ENCODE measurements at places on chromosomes 5 and 9. TPM values are rescaled to one million over a fixed set of nuclear protein-coding genes. Genes with fewer than 3 reads are reported as not detected.

GRCh38 chr5:93705896-93706295 lies 35.5 kb downstream of the POU5F2 start:
- H3K27ac ChIP-seq = no peak overlapping the region
- H3K4me1 ChIP-seq = no peaks in the 10 kb centered on the region
- no peak for DNase-seq
- H3K4me3 ChIP-seq = no peak overlapping the region

DNA sequence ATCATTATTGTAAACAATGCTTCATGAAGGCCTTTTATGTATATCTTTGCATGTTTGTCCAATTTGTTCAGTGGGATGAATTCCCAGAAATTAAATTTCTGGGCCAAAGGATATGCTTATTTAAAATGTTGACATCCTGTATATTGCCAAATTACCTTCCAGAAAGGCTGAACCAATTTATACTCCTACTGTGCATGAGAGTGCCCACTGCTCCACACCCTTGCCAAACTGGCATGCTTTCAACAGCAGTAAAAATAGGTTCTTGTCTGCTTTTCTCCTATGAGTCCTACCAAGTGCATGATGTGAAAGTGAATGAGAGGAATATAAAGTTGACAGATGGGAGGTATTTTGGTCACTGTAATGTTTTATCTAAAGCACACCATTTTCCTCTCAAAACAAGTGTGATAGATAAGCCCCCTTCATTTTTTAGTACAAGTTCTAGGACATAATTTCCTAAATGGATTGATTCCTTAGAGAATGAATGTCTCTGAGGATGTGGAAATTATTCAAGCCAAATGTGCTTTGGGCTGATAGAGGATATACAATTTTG lies 70.5 kb upstream of the ERBIN start:
- DNase-seq = no peak
- H3K4me3 ChIP-seq = no peak overlapping the region
- H3K27ac ChIP-seq = no peak overlapping the region
- H3K36me3 ChIP-seq = no peaks in the 10 kb centered on the region

DNA sequence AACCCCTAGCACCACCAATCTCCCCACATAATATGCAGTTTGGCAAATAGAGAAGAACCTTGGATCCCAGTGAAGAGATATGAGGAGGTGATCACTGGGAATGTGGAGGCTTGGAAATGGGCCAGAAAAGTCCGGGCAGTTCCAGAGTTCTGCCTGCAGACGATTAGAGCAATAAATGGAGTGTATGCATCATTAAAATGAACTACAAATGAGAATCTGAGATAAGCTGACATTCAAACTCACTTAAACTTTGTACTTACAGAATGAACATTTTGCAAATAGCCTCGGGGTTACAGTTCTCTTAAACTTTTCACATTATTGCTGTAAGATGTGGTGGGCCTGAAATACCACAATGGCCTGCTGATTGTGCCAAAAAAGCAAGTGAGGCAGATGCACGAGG lies 23.0 kb upstream of the LHFPL2 start:
- no peaks in the 10 kb centered on the region for H3K36me3 ChIP-seq
- no peak for DNase-seq
- no peaks in the 10 kb centered on the region for H3K4me1 ChIP-seq
- H3K4me3 ChIP-seq = no peak overlapping the region
- H3K27ac ChIP-seq = no peak overlapping the region

GRCh38 chr5:150081541-150082283 lies 4.6 kb downstream of the CSF1R start:
- H3K4me3 ChIP-seq = no peak overlapping the region
- H3K27me3 ChIP-seq = no peaks in the 10 kb centered on the region
- no peak overlapping the region for H3K27ac ChIP-seq
- no peaks in the 10 kb centered on the region for H3K36me3 ChIP-seq

DNA sequence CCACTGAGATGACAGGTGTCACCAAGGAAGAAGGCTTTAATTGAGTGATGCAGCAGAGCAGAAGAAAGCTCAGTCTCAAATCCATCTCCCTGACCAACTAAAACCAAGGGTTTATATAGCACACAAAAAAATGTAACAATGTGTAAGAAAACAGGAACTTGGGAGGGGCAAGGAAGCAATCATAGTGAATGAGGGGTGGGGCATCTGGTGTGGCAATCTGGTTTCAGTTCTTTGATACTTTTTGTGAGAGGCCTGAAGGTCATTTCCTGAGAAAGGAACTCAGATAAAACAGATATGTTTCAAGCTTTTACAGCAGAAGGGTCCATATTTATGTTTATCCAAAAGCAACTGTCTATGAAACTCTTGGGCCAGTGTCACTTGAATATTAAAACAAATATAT lies 19.7 kb downstream of the CD180 start:
- H3K4me3 ChIP-seq = no peak overlapping the region
- peaks cover 34% of the 10 kb centered on the region for H3K4me1 ChIP-seq
- H3K36me3 ChIP-seq = peaks cover 64% of the 10 kb centered on the region
- peak overlapping the region; percentile 36 for H3K27ac ChIP-seq
- H3K27me3 ChIP-seq = no peaks in the 10 kb centered on the region

- no peak overlapping the region for H3K4me3 ChIP-seq
- no peaks in the 10 kb centered on the region for H3K4me1 ChIP-seq
- no peaks in the 10 kb centered on the region for H3K27me3 ChIP-seq
Measured at GRCh38 chr5:64939772-64940510, 171.2 kb downstream of the CWC27 start.

- no peaks in the 10 kb centered on the region for H3K27me3 ChIP-seq
- DNase-seq = peak; percentile 34
- peaks cover 39% of the 10 kb centered on the region for H3K36me3 ChIP-seq
- no peak overlapping the region for H3K27ac ChIP-seq
- H3K4me3 ChIP-seq = no peak overlapping the region
- peaks cover 22% of the 10 kb centered on the region for H3K4me1 ChIP-seq
Measured at GRCh38 chr5:68272289-68272688, 56.7 kb downstream of the PIK3R1 start.

- H3K27me3 ChIP-seq = no peaks in the 10 kb centered on the region
- no peaks in the 10 kb centered on the region for H3K36me3 ChIP-seq
- H3K4me3 ChIP-seq = no peak overlapping the region
- H3K27ac ChIP-seq = no peak overlapping the region
Measured at GRCh38 chr5:85069659-85070640, 685.3 kb upstream of the EDIL3 start.

DNA sequence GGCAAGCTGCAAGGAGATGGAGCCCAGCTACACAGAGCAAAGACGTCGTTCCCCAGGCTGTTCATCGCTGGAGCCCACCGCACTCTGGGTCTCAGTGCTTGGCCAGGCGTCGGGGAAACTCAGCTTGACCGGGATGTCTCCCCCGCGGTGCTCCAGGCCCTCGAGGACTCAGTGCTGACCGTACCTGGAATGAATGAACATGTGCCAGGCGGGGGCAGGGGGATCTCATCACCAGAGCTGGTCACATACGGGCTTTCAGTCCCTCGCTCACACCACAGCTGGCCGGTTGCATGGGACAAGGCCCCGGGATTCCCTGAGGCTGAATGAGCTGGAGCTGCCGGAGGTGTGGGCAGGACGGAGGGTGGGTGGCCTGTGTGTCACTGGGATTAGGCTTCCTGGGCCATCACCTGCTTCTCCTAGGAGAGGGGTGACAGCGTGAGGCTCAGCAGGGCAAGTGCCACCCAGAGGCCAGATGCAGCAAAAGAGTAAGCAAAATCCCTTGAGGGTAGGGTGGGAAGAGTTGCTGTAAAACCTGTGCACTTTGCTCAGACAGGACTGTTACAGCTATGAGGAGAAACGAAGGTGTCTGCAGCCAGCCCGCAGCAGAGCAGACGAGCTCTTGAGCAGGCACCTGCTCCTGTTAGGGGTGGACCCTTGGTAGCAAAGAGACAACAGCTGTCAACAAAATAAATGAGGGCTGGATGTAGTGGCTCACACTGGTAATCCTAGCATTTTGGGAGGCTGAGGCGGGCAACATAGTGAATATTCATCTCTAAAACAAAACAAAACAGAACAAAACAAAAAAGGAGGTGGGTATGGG lies 70.7 kb upstream of the RAPGEF1 start:
- no peaks in the 10 kb centered on the region for H3K27me3 ChIP-seq
- H3K27ac ChIP-seq = no peak overlapping the region
- DNase-seq = no peak
- H3K36me3 ChIP-seq = no peaks in the 10 kb centered on the region
- H3K4me3 ChIP-seq = no peak overlapping the region

DNA sequence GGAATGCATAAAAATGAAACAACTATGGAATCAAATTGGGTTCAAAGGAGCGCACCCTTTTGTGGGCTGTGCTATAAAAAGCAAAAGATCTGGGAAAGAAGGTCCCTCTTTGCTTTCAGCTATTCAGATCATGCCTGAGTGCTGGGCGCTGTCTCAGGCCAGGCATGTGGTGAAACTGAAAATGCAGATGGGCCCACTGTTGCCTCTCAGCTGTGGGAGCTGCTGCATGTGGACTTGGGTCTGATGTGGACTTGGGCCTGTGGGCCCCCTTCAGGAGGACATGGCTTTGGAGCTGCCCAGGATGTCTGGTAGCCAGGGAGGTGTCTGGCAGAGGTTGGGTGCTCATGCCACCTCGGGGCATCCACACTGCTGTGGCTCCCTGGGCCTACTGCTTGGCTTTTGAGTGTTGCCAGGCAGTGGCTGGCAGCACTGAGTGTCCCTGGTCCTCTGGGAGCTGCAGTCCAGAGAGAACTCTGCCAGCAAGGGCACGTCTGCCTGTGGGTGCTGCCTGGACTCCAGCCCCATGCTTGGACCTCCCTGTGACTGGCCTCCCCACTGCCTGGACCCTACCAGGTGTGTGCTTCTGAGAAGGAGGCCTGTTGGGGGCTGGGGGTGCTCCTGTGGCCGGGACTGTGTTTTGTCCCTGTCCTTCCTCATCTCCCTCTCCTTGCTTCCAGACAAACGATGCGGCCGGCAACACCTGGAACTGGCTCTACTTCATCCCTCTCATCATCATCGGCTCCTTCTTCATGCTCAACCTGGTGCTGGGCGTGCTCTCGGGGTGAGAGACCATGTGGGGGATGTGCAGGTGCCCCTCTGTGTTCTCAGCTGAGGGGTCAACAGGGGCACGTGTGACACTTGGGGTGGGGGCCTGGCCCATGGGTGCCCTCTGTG lies 74.3 kb downstream of the CACNA1B start:
- no peak overlapping the region for H3K27ac ChIP-seq
- H3K27me3 ChIP-seq = no peaks in the 10 kb centered on the region
- no peak for DNase-seq
- no peaks in the 10 kb centered on the region for H3K36me3 ChIP-seq
- H3K4me1 ChIP-seq = no peaks in the 10 kb centered on the region
- no peak overlapping the region for H3K4me3 ChIP-seq

GRCh38 chr9:30967476-30967875 lies 1417.0 kb upstream of the ACO1 start:
- H3K4me1 ChIP-seq = no peaks in the 10 kb centered on the region
- no peaks in the 10 kb centered on the region for H3K36me3 ChIP-seq
- no peak for DNase-seq
- H3K27ac ChIP-seq = no peak overlapping the region
- H3K4me3 ChIP-seq = no peak overlapping the region

- peaks cover 19% of the 10 kb centered on the region for H3K4me1 ChIP-seq
- H3K4me3 ChIP-seq = no peak overlapping the region
- H3K27ac ChIP-seq = peak overlapping the region; percentile 99
- no peak for DNase-seq
Measured at GRCh38 chr5:50665091-50665490, 1.3 kb upstream of the PARP8 start.

- H3K27me3 ChIP-seq = no peaks in the 10 kb centered on the region
- no peak overlapping the region for H3K4me3 ChIP-seq
- H3K4me1 ChIP-seq = no peaks in the 10 kb centered on the region
- no peak overlapping the region for H3K27ac ChIP-seq
Measured at GRCh38 chr5:126801992-126802294, 25.0 kb downstream of the LMNB1 start.

GRCh38 chr5:178231539-178232123 lies 971 bp downstream of the PHYKPL start:
- no peak for DNase-seq
- H3K27ac ChIP-seq = peak overlapping the region; percentile 69
- H3K4me1 ChIP-seq = peaks cover 21% of the 10 kb centered on the region
- peak overlapping the region; percentile 85 for H3K4me3 ChIP-seq

GRCh38 chr9:99012957-99013512 lies 69.3 kb downstream of the COL15A1 start:
- no peak overlapping the region for H3K27ac ChIP-seq
- peaks cover 11% of the 10 kb centered on the region for H3K4me1 ChIP-seq
- no peak for DNase-seq
- H3K4me3 ChIP-seq = no peak overlapping the region
- no peaks in the 10 kb centered on the region for H3K27me3 ChIP-seq

DNA sequence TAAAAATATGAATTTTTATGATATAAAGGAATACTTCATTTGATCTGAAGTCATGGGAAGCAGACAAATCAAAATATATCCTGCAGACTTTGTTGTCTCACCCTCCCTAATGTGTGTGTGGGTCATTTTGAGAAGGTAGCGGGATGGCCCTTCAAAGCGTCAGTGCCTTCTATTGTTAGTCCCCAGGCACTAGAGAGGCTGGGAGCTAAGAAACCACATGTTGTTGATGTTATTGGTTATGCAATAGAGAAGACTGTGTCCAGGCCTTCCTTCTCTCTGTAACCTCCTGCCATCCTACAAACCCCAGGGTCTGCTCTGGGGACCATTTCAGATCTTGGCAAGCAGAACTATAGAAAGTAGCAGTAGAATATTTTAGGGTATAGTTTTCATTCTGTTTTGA lies 94.7 kb downstream of the NLN start:
- DNase-seq = no peak
- no peak overlapping the region for H3K4me3 ChIP-seq
- H3K4me1 ChIP-seq = peaks cover 6% of the 10 kb centered on the region
- no peaks in the 10 kb centered on the region for H3K27me3 ChIP-seq
- no peak overlapping the region for H3K27ac ChIP-seq
- no peaks in the 10 kb centered on the region for H3K36me3 ChIP-seq

GRCh38 chr9:108662091-108662875 lies 193.5 kb downstream of the ACTL7B start:
- no peak for DNase-seq
- H3K27me3 ChIP-seq = no peaks in the 10 kb centered on the region
- no peaks in the 10 kb centered on the region for H3K36me3 ChIP-seq

Gene TEX48
- polyA plus RNA-seq = not detected

Gene MARVELD2
- polyA plus RNA-seq = 0.13 TPM

Gene SPATA31D4
- polyA plus RNA-seq = not detected

Gene SEC24A
- 6.9 TPM for polyA plus RNA-seq

Gene GAS1
- polyA plus RNA-seq = not detected

Gene FOXI1
- not detected for polyA plus RNA-seq

Gene SEMA4D
- 53.6 TPM for polyA plus RNA-seq

Gene ENTPD2
- polyA plus RNA-seq = not detected

Gene ANKRD34B
- polyA plus RNA-seq = not detected

Gene LCN9
- polyA plus RNA-seq = not detected

Gene SLC34A1
- polyA plus RNA-seq = 0.06 TPM

Data from B cell (primary cell).